Activated gamma-delta T cell treated with anti-CD3 and anti-CD28 coated beads, Interleukin-2, amount 50 U/mL, for 16 hours (primary cell): ENCODE measurements at places on chromosomes 5 and 9.

DNA sequence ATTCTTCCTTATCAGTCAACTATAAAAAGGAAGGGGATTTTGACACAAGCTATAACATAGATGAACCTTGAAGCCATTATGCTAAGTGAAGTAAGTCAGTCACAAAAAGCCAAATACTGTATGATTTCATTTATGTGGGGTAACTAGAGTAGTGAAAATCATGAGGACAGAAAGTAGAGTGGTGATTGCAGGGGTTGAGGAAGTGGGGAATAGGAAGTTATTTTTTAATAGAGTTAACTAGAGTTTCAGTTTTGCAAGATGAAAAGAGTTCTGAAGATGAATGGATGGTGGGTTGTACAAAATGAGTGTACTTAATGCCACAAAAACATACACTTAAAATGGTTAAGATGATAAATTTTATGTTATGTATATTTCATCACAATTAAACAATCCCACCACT lies 65.4 kb upstream of the FAM174A start:
- DNase-seq: no peak

- DNase-seq: no peak
These were observed 78.3 kb upstream of the LIFR start for GRCh38 chr5:38634568-38635369.

DNA sequence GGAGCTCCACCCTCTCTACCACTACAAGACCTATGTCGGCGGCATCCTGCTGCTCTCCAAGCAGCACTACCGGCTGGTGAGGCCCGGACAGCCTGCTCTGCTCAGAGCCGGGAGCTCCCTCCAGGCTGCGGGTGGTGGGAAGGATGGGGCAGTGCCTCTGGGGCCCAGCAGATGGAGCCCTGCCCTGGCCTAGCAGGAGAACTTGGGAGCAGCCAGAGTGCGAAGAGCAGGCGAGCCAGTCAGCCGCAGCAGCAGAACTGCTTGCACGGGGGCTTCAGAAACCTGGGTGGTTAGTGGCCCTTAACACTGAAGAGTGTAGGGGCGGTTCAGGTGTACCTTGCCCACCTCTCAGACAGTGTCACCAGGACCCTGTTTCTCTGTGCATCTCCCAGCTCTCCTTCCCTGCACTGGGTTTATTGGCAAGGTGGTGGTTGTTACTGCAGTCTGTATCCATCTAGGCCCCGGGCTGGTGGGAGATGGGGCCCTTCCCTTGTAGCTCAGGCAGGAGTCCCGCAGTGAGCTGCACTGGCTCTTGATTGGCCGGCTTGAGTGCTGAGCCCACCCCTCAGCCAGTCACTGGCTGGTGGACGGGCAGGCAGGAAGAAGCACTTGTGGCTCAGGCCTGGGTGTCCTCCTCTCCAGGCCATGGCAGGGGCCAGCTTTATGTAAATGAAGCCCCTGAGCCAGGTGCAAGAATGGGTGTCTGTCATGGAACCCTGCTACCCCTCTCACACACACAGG lies 7.7 kb downstream of the B4GALT7 start:
- no peak for DNase-seq

- no peak for DNase-seq
These were observed 235.6 kb upstream of the RPS23 start for GRCh38 chr5:82513738-82514137.

- DNase-seq: no peak
These were observed 92.6 kb downstream of the EFNA5 start for GRCh38 chr5:107578051-107578635.

DNA sequence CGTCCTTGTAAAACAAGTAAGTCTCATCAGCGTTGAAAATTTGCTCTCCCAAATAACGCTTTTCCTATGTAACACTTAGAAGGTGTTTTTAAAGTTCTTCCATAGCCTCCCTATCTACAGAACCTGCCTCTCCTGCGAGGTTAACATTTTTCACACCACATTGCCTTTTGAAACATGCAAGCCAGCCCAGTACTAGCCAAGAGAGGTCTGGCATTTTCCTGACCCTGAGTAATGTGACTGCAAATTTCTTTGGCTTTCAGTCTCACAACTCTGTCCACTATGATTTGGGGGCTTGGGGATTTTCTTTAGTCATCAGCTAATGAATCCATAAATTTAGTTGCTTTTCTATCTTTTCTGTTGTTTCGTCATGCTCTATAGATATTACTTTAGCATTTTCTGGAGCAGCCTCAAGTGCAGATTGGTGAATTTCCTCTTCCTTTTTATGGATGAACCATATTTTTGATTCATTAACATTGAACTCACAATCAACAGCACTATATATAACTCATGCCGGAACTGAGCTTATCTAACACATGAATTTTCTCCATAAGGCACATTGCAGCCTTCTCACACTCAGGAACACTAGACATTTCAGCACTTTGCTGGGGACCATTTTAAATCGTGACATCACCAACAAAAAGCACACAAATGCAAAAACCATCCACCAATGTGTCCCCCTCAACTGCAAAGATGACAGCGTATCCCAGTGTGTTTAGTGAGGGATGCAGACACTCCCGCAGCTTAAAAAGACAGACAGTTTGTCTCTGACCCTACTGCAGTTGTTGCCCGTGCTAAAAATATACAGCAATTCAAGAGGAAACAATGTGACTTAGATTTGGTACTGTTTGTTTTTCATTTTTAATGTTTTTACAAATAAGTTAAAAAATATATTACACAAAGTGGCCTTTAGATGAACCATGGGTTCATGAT lies 77.2 kb upstream of the SPATA31C2 start:
- no peak for DNase-seq

GRCh38 chr5:2135833-2136232 lies 253.1 kb upstream of the IRX4 start:
- no peak for DNase-seq

DNA sequence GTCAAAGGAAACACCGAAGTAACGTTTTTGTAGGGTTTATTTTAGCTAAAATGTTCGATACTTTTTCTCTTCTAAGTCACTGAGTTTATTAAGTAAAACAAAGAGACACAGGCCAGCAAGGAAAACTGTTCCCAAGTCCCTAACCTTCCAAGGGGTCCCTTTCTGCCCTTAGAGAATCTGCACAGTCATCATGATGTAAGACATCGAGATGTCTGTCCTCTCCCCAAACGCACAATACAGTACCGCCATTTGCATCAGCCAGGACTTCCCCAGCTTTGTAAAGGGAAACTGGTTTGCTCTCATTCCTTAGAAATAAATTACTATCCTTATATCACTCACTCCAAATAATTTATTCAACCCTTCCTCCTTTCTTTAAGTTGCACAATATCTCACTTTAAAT lies 89.3 kb downstream of the MARCHF11 start:
- no peak for DNase-seq

GRCh38 chr9:112396416-112396815 lies 16.5 kb downstream of the HSDL2 start:
- DNase-seq: no peak

GRCh38 chr5:151651997-151652645 lies 34.6 kb downstream of the SPARC start:
- peak; percentile 24 for DNase-seq

GRCh38 chr9:114374936-114375335 lies 12.8 kb downstream of the AKNA start:
- no peak for DNase-seq

GRCh38 chr9:76932265-76932664 lies 26.4 kb upstream of the PRUNE2 start:
- no peak for DNase-seq

- no peak for DNase-seq
These were observed 635.4 kb downstream of the IRX1 start for GRCh38 chr5:4230786-4231641.

- DNase-seq: no peak
These were observed 12.5 kb downstream of the ABL1 start for GRCh38 chr9:130847306-130848217.

- no peak for DNase-seq
These were observed 351.7 kb downstream of the CWC27 start for GRCh38 chr5:65120371-65120967.

GRCh38 chr5:4857761-4858160 lies 282.4 kb upstream of the ADAMTS16 start:
- DNase-seq: no peak

DNA sequence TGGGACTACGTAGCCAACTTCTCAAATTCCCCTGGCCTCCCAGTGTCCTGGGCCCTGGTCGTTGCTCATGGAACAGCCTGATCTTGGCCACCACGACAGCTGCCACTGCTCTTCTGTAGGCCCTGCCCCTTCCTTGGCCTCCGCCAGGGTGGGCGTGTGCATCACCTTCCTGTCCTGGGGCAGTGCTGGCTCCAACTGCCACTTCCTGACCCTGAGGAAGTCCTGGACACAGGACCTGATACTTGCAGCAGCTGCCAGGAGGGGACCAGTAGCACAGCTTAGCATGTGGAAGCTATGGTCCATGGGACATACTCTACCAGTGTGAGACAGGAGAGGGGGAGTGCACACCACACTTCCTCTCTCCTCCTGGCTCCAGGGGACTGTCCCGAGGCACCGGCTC lies 145.2 kb downstream of the TENT4A start:
- DNase-seq: no peak

DNA sequence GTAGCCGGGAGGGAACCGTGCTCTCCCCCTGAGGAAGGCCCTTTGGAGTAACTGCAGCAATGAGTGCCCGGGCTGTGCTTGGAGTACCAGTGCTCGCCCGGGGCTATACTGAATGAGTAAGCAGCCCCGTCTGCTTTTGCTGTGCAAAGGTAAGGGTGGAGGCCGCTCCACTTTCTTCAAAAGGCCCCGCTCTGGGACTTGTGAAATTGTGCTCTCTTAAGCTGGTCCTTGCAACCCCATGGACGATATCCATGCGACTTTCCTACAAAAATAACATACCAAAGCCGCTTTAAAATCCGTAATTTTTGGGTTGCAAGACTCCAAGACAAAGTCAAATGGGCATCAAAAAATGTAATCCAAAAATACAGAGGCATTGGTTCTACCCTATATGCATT lies 578 bp upstream of the TNFAIP8 start:
- no peak for DNase-seq
